ENCODE measurements at places on chromosomes 1 and 21.

DNA sequence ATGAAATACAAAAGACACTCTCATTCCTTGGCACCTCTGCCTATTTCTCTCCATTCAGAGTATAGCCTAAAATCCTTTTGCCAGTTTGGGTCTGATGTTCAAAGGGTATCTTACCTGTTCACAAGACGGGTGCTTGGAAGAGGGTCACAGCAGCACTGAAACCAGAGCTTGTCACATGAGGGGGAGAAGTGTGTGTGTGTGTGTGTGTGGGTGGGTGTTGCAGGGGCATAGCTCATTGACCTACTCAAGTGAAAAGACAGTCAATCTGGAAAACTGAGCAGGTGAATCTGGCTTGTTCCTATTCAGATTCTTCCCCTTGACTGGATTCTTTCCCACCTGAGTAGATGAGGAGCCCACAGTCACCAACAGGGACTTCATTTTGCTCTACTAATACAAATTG is 63.9 kb downstream of the KCTD3 start:
- DNase-seq, result no peak

DNA sequence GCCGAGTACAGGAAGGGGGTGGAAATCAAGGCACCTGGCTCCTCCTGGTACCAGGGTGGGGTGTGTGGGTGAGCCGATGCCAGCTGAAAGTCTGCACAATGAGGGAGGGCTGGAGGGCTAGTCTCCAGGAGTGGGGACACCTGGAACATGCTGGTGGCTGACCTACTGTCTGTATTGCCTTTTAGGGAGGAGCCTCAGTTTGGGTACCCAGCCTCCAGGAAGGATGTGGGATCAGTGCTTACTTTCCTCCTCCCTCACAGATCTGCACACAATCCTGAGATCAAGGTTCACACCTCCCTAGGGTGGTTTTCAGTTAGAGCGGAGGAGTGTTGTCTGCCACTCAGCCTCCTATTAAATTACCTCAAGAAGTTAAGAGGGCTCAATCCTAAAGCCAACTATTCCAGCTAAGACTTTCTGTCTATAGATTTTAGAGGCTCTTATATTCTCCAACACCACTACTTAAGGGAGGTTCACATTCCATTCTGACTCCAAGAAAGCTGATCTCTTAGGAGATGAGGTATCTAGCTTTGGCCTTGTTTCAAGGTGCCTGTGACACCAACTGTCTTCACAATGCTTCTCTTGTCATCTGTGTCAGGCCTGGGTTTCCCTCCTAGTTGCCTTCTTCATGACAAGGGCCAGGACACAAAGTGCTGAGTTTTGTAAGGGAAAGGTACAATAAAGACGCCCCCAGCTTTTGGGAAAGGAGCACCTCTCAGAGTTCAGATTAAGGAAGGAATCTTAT is 15.7 kb downstream of the SSR2 start:
- DNase-seq, result no peak

DNA sequence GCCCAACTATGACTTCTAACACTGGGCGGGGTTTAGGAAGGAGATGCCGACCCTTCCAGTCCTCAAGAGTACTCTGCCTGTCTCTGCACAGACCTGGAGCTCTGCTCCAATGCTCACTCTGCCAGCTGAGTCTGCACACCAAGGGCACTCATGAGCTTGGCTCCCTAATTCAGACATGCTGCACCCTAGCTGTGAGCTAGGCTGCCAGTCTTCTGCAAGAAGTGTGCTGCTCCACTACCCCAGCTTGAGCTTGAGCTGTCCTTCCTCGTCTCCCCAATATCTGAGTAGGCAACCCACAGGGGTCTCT is 13.2 kb downstream of the TP53BP2 start:
- DNase-seq, result no peak

DNA sequence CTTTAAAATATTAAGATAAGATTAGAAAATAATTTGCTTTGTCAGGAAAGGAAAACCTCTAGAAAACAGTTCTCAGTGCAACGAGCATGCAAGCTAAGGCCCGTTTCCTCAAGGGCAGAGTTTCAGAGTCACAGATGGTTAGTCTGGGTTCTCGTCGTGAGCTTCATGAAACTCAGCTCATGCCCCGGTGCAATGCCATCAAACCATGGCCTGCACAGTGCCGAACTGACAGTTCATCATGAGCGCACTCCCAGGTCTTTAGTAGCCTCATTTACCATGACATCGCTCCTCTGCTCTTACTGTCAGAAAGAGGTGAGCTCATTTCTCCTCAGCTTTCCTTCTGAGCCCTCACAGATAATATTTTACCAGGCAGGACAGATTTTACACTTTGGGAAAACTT is 319.2 kb downstream of the NTNG1 start:
- no peak for DNase-seq

- DNase-seq, result no peak
Observed at GRCh38 chr21:36677443-36677842, 21.5 kb upstream of the SIM2 start.

DNA sequence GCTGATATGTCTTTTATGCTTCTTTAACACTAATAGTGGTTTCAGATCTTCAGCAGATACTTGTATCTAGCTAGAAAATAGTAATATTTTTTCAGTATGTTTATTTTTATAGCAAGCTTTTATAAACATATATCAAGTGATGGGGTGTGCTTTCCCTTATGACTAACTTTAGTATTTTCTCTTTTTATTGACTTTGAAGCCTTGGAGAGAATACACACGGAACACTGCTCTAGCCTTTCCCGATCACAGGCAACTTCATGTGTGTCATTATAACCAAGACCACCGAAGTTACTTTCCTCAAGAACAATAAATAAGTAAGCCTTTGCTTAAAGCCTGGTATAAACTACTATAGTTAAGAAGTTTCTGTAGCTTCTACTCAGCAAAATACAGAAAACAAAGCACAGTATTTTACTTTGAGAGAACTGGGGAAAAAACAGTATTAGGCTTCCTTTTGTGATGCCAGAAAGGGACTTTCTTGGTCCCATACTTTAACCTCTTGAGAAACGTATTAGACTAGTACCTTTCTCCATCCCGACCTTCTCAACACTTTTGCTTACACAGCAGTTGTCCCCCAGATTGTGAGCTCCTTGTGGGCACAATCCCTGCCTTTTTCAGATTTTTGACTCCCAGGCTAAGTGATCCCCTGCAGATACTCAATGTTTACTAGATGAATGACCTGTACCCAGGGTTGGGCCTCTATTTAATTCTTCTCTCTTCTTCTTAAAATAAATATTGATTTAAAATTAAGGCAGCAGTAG is 3.3 kb downstream of the ADSS2 start:
- no peak for DNase-seq

GRCh38 chr21:40402884-40403582 is 443.9 kb downstream of the DSCAM start:
- DNase-seq, result no peak

DNA sequence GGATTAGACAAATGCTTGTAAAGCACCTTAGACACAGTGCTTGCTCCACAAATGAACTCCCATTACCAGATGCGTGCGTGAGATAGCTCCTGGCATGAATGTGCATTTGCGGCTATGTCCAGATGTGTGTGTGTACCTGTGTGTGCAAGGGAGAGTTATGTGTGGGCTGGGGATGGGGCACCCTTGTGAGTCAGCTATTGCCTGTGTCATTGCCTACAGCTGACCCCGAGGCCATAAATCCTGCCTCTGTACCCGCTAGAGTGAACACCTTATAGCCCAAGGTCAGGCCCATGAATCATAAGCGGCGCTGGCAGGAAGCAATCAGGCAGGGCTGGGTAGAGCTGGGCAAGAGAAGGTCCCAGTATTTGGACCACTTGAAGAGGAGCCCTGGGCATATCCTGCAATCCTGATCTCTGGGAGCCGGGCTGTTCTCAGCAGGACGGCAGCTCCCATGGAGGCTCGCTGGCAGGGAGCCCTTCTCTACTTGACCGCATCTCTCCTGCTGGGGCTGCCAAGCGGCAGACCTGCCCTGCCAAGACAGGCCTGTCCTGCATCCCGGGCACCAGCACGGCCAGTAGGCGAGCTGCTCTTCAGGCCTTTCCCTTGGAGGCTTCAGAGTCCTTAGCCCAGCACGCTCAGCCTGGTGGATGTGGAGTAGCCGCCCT is 86.4 kb downstream of the TMEM53 start:
- DNase-seq, result no peak

- peak; percentile 33 for DNase-seq
Observed at GRCh38 chr1:1427820-1428148, 6.7 kb upstream of the ANKRD65 start.

DNA sequence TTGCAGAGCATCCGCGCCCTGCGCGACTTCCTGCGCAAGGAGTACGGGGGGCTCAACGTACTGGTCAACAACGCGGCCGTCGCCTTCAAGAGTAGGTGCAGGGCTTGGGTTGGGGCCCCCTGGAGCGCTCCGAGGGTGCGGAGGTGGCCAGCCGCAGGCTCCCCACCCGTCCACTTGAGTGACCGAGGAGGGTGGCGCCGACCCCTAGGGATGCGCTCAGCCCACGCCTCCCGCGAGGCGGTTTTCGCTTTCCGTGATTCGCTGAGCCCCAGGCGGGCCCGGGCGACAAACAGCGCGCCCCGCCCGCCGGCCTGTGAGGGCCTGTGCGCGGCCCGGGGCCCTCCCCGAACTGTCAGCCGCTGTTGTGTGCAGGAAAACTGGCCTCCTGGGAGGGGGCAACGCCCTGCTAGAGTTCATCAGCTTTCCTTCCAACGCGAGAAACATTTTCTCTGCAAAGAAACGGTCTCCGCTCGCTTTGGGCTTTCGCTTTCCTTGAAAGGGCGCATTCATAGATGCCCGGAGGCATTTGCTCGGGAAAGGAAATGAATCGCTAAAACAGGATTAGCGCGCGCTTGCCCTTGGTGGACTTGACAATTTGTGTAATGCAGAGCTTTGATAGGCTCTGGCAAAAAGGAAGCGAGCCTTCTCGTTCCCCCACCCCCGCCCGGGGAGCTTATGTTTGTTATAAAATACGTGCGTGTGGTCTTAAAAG is 668 bp downstream of the CBR3 start:
- DNase-seq, result peak; percentile 81

- DNase-seq, result no peak
Observed at GRCh38 chr1:236830116-236830515, 35.0 kb downstream of the MTR start.

DNA sequence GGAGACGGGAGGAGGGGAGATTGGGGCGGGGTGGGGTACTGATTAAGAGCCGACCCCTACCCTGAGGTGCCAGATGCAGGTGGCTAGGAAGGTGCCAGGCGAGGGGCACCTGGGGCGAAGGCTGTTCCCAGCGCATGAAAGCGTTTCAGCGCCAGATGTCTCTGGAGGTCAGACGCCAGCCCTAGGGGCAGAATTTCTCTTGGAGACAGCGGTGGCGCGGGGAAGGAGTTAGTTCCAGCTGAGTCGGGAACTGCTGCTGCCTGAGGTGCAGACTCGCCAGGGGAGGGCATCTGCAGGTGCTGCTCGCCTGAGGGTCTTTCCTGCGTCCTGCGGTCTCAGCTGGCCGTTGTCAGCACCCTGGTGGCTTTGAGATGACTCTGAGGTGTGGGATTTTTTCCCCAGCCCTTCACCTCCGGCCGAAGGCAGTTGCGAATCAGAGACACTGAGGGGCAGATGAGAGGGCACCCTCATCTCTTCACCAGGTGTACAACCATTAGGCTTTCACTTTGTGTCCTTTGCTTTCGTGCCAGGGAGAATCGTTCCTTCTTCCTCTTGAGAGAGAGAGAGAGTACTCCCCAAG is 539 bp downstream of the CGN start:
- peak; percentile 86 for DNase-seq

DNA sequence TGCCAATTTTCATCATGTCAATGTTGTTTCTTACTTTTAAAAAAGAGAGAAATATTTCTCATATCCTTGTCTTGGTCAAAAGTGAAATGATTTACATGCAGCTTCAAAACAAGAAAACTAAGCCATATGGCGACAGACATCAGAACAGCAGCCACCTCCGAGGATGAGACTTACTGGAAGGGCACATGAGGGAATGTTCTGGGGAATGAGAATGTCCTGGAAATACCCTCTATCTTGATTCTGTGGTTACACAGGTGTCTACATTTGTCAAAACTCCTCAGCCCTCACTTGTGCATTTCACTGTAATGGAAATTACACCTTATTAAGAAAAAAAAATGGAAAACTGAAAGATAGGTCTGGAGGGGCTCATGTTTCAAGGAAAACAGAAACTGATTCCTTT is 14.2 kb upstream of the ECE1 start:
- DNase-seq, result no peak

- no peak for DNase-seq
Observed at GRCh38 chr1:84090447-84091245, 53.4 kb upstream of the PRKACB start.

DNA sequence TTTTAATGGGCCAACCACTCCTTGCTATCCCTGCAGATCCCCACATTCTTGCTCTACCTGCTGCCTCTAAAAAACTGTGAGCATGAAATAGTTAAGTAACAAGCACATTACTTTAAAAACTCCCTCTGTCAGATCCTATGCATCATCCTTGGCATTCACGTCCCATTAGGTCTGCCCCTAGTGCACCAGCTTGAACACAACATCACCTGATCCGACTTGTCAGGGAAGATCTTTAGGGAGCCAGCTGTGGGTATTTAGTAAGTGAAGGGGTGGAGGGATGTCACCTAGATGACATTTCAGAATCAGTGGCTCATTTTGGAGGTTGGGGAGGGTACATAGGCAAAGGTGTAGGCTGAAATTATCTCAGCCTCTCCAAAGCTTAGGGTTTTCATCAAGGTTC is 33.5 kb downstream of the RXRG start:
- DNase-seq, result no peak

- no peak for DNase-seq
Observed at GRCh38 chr1:64320922-64321614, 117.6 kb downstream of the UBE2U start.

GRCh38 chr1:88662723-88663122 is 21.4 kb upstream of the PKN2 start:
- peak; percentile 28 for DNase-seq

DNA sequence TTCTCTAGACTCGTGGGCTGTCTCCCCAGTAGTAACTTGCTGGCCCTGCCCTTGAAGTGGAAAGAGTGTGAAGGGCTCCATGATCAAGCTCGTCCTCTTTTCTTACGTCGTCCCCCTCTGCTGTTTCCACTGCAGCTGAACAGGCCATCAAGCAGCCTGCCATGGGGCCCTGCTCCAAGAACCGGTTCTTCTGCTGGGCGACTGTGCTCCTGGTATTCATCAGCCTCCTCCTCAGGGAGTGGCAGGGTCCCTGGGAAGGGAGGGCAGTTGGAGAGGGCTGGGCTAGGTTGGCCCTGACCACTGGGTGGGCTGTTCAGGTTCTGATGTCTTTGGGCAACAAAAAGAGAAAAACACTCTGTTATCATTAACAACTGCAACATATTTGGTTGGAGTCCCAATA is 151.5 kb downstream of the FCRL5 start:
- DNase-seq, result no peak

DNA sequence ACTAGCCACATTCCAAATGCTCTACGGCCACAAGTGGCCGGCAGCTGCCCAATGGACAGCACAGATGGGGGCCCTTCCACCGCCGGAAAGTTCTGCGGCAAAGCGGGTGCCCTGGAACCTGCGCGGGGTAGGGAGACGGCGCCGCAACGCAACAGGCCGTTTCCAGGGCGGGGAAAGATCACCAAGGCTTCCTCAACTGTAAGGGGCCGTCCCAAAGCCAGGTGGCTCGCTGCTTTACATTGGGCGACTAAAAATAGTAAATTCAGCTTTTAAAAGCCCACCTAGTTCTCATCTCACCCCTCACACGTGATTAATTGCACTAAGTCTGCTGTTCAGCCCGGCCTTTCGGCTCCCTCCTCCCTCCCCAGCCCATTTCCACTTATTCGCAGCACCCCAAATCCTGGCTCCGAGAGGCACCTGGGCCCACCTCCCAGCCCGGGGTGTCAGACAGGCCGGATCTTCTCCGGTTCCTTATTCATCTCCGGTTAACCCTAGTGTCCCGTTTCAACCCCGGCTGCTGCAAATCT is 643 bp downstream of the CFAP298 start:
- DNase-seq, result peak; percentile 42
